Esophagus muscularis mucosa (tissue), 4 donors: ENCODE measurements at places on chromosomes 7 and 10. TPM values are rescaled to one million over a fixed set of nuclear protein-coding genes. Genes with fewer than 3 reads are reported as not detected.

DNA sequence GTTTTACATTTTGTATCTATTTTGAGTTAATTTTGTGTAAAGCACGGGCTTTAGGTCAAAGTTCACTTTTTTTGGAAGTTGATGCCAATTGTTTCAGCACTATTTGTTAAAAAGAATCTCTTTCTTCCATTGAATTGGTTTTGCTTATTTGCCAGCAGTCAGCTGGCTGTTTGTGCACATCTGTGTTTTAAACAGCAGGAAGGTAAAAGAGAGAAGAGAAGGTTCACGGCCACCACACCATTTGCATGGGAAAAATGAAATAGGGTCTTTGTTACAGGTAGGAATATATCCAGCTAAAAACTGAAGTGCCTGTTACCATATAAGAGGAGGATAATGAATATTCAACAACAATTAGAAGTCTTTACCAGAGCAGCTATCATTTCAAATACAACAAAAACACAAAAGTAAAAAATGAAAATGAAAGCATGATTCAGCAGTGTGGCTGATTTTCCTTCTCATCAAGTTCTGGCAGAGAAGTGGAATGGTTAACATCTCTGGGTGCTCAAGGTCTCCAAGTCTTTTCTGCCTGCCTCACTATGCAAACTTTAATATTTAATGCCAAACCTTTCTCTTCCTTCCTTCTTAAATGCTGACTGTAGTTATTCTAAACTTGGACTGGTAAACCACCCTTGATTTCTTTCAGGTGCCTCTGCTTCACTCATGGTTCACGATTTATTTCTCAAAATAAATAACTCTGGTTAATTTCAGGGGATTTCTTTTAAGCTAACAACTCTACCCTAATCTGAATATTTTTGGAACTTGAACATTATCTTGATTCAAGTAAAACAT is 841.5 kb downstream of the GRM8 start:
- H3K27ac ChIP-seq = no peak overlapping the region
- DNase-seq = no peak
- H3K4me1 ChIP-seq = no peaks in the 10 kb centered on the region
- no peaks in the 10 kb centered on the region for H3K36me3 ChIP-seq
- no peaks in the 10 kb centered on the region for H3K27me3 ChIP-seq
- H3K4me3 ChIP-seq = no peak overlapping the region

GRCh38 chr7:141558544-141559183 is 7.5 kb downstream of the AGK start:
- no peak overlapping the region for H3K27ac ChIP-seq
- peaks cover 29% of the 10 kb centered on the region for H3K36me3 ChIP-seq
- H3K4me3 ChIP-seq = no peak overlapping the region

DNA sequence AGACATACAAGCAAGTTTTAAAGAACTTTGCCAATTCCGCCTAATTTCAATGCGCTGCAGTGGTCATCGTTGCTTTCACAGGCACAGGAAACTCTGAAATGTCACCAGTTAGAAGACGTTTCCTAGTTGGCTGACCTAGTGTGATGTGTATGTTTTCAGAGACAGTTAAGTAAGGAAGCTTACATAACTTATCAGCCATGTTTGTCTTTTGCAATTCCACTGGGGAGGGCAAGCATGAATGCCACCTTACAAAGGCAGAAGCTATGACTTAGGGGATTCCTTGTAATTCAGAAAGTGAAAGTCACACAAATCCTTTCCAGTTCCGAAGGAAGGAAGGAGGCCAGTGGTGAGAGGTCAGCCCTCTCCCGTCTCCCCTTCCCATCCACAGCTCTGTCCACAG is 15.0 kb upstream of the NPS start:
- H3K36me3 ChIP-seq = no peaks in the 10 kb centered on the region
- no peak overlapping the region for H3K4me3 ChIP-seq
- no peak overlapping the region for H3K27ac ChIP-seq
- H3K27me3 ChIP-seq = peaks cover 8% of the 10 kb centered on the region
- no peaks in the 10 kb centered on the region for H3K4me1 ChIP-seq
- no peak for DNase-seq

- peaks cover 83% of the 10 kb centered on the region for H3K4me1 ChIP-seq
- peak overlapping the region; percentile 100 for H3K27ac ChIP-seq
- H3K4me3 ChIP-seq = peak overlapping the region; percentile 88
- no peak for DNase-seq
- H3K27me3 ChIP-seq = no peaks in the 10 kb centered on the region
Measured at GRCh38 chr7:27106181-27106900, 3.9 kb upstream of the HOXA2 start.

GRCh38 chr7:41029072-41029499 is 673.8 kb downstream of the INHBA start:
- peak; percentile 55 for DNase-seq
- H3K27me3 ChIP-seq = no peaks in the 10 kb centered on the region
- H3K27ac ChIP-seq = no peak overlapping the region
- H3K36me3 ChIP-seq = no peaks in the 10 kb centered on the region
- no peak overlapping the region for H3K4me3 ChIP-seq
- H3K4me1 ChIP-seq = no peaks in the 10 kb centered on the region

- H3K27me3 ChIP-seq = no peaks in the 10 kb centered on the region
- H3K36me3 ChIP-seq = no peaks in the 10 kb centered on the region
- H3K4me1 ChIP-seq = no peaks in the 10 kb centered on the region
- H3K27ac ChIP-seq = no peak overlapping the region
- no peak for DNase-seq
- H3K4me3 ChIP-seq = no peak overlapping the region
Measured at GRCh38 chr7:144133307-144133706, 10.3 kb downstream of the OR2A14 start.

- no peak for DNase-seq
- H3K36me3 ChIP-seq = no peaks in the 10 kb centered on the region
- no peak overlapping the region for H3K27ac ChIP-seq
- H3K27me3 ChIP-seq = no peaks in the 10 kb centered on the region
- peaks cover 16% of the 10 kb centered on the region for H3K4me1 ChIP-seq
Measured at GRCh38 chr7:27910326-27910725, 170.4 kb downstream of the TAX1BP1 start.

- no peaks in the 10 kb centered on the region for H3K4me1 ChIP-seq
- H3K27me3 ChIP-seq = peaks cover 4% of the 10 kb centered on the region
- H3K36me3 ChIP-seq = no peaks in the 10 kb centered on the region
- no peak for DNase-seq
- H3K4me3 ChIP-seq = no peak overlapping the region
Measured at GRCh38 chr10:734481-734880, 45.0 kb upstream of the DIP2C start.

DNA sequence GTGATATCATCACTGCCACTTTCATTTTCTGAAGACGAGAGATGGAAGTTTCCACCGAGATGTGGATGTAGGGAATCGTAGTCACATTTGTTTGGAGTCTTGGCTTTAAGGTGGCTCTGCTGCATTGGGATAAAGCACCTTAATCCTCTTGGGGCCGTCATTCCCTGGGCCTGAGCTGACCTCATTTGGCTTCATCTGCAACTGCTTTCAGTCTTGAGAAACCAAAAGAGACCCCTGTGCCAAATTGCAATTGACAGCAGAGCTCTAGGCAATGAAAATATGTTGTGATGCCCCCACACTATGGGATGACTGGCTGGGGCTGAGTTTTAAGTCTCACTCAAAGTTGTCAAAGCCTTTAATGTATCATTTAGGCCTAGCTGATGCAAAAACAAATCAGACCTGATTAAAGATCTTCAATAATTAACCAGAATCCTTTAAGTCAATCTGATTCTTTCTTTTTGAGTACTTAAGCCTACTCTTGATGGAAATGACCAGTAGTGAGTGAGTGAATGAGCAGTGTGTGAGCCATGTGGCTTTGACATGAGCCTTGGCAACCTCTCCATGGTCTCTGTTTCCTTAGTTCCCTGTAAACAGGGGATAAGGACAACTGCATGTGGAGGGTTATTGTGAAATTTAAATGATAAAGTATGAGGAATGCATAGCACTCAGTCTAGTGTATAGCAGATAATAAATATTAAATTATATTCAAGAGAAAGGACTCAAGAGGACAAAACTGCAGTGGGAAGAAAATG is 155.0 kb downstream of the BMPER start:
- H3K36me3 ChIP-seq = no peaks in the 10 kb centered on the region
- peaks cover 24% of the 10 kb centered on the region for H3K4me1 ChIP-seq
- H3K27me3 ChIP-seq = no peaks in the 10 kb centered on the region
- no peak overlapping the region for H3K27ac ChIP-seq

DNA sequence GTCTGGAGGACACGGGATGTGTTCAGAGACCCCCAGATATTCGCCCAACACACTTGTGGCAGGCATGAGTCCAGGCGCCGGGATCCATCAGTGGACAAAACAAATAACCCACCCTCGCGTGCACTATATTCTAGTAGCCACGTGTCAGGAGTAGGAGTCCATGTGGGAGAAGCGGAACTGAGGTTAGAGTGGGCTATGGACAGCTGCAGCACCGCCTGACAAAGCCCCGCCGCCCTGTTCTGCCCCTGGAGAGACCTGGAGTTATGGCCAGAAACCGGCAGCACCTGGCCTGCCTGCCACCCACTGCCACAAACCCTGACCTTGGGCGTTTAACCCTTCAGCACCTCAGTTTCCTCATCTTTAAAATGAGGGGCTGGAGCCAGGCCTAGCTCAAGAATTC is 181.0 kb upstream of the RNF32 start:
- H3K27me3 ChIP-seq = peaks cover 51% of the 10 kb centered on the region
- no peak overlapping the region for H3K4me3 ChIP-seq

DNA sequence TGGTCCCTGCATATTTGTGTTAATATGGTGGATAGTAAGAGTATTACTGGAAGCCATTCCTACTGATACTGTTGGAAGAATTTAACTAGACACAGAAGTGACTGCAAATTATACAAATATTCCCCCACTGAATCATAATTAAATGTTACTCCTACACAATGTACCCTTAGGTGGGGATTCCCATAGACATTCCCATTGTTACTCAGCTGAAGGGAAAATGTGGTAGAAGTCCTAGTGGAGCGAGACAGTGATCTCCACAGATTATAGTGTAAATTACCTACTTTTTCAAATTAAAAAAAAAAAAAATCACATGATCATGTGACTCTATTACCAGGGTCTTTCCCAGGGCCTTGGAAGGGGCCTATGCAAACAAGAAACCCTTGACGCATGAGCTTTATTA is 611.8 kb downstream of the LRMDA start:
- DNase-seq = no peak
- no peak overlapping the region for H3K27ac ChIP-seq
- H3K27me3 ChIP-seq = no peaks in the 10 kb centered on the region
- H3K36me3 ChIP-seq = no peaks in the 10 kb centered on the region

DNA sequence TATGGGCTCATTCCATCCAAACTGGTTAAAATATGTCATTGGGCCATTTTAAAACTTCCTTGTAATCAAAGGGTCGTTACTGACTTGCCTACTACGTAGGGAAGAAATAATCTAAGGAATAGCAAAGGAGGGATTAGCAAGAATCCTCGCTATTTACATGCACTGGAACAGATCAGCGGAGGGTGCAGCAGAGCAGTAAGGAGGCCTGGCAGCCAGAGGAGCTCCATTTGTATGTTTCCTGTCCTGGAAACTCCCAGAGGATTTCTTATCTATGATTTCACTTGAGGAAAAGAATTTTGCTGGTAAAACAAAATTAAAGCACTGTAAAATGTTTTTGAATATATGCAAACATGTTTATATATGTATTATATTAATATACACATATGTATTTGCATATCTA is 107.3 kb downstream of the TPK1 start:
- no peak overlapping the region for H3K4me3 ChIP-seq
- no peak for DNase-seq
- no peaks in the 10 kb centered on the region for H3K36me3 ChIP-seq
- H3K27me3 ChIP-seq = no peaks in the 10 kb centered on the region
- H3K4me1 ChIP-seq = no peaks in the 10 kb centered on the region

DNA sequence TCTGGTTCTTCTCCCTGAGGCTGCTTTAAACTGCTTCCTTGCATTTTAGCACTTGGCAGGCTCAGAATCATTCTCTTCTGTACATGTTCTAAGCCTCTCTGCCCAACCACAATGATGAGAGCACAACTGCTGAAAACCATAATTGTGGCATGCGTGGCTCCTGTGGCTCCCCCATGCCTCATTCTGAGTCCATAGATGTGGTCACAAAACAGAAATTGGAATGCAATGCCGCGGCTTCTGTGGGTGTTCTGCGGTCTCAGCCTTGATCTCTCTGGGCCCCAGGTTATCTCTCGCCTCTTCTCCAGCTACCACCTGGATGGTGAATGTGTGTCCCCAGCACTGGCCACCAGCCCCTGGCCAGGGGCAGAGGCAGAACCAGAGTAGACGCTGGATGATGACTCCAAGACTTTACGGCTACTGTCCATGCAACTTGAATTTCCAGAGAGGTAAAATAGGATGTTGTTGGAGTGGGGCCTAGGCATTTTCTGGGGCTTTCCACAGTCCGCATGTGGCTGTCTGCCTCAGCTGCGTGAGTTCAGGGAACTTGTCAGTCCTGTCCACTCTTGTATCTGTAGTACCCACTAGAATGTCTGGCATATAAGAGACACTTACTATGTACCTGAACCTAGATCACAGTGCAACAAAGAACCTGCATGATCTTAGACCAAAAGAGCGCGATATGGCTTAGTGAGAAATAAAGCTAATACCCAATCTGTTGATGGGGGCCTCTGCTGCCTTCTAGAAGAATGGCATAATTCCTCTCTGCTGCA is 52.4 kb upstream of the ADRB1 start:
- H3K27ac ChIP-seq = no peak overlapping the region
- no peaks in the 10 kb centered on the region for H3K36me3 ChIP-seq
- no peak for DNase-seq
- no peak overlapping the region for H3K4me3 ChIP-seq
- peaks cover 8% of the 10 kb centered on the region for H3K4me1 ChIP-seq

DNA sequence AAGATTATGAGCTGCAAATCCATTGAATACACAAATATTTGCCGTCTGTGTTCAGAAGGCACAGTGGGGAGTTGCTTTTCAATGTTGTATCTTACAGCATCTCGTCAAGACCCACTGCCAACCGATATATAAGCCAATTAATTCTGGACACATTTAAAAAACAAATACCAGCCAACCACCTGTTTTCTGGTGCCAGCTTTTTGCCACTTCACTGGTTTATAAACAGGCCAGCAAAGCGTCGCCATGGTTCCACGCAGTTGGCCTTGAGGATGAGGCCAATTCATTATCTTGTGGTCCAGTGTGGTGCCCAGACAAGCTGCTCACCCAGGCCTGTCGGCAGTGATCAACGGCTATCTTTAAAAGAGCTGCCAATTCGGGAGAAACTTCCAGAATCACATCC is 321.0 kb downstream of the TCERG1L start:
- no peaks in the 10 kb centered on the region for H3K27me3 ChIP-seq
- H3K4me1 ChIP-seq = no peaks in the 10 kb centered on the region
- no peak overlapping the region for H3K27ac ChIP-seq
- no peaks in the 10 kb centered on the region for H3K36me3 ChIP-seq

- DNase-seq = no peak
- no peak overlapping the region for H3K27ac ChIP-seq
- H3K4me1 ChIP-seq = peaks cover 19% of the 10 kb centered on the region
- H3K4me3 ChIP-seq = no peak overlapping the region
- no peaks in the 10 kb centered on the region for H3K36me3 ChIP-seq
Measured at GRCh38 chr10:17387861-17388503, 66.4 kb downstream of the ST8SIA6 start.

The NKX6-2 gene
- not detected for total RNA-seq

The TFEC gene
- 4.6 TPM for total RNA-seq

The FOXL3 gene
- not detected for total RNA-seq

The SAMD9 gene
- 4.2 TPM for total RNA-seq

The AKR1C8 gene
- not detected for total RNA-seq

The MSRB2 gene
- 36.3 TPM for total RNA-seq

The NFE2L3 gene
- total RNA-seq = 1.5 TPM

The CYP3A5 gene
- 3.3 TPM for total RNA-seq

The CABCOCO1 gene
- total RNA-seq = 2.1 TPM
